NCI-H2081 treated with DMSO at 0.1 percent for 48 hours (cell line): ENCODE measurements at places on chromosomes 1 and 21.

DNA sequence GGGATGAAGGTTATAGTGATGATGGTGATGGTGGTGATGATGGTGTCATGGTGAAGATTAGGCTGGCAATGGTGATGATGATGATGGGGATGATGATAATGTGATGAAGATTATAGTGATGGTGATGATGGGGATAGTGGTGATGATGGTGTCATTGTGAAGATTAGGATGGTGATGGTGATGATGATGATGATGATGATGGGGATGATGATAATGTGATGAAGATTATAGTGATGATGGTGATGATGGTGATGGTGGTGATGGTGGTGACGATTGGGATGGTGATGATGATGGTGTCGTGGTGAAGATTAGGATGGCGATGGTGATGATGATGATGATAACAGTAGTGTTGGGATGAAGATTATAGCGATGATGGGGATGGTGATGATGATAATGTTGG, 285.1 kb upstream of the AJAP1 start:
- no peak for DNase-seq

- no peak for DNase-seq
These were observed 53.2 kb downstream of the SPSB1 start for GRCh38 chr1:9345922-9346321.

DNA sequence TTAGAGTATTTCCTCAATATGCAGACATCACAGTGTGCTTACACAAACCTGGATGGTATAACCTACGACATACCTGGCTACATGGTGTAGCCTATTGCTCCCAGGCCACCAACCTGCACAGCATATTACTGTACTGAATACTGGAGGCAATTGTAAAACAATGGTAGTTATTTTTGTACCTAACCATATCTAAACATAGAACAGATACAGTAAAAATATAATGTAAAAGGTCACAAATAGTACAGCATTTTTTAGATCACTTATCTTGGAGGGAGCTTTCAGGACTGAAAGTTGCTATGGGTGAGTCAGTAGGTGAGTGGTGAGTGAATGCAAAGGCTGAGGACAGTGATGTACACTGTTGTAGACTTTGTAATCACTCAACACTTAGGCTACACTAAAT, 492.3 kb downstream of the MRPL39 start:
- no peak for DNase-seq

- no peak for DNase-seq
These were observed 112.9 kb upstream of the IPO9 start for GRCh38 chr1:201715801-201716741.

DNA sequence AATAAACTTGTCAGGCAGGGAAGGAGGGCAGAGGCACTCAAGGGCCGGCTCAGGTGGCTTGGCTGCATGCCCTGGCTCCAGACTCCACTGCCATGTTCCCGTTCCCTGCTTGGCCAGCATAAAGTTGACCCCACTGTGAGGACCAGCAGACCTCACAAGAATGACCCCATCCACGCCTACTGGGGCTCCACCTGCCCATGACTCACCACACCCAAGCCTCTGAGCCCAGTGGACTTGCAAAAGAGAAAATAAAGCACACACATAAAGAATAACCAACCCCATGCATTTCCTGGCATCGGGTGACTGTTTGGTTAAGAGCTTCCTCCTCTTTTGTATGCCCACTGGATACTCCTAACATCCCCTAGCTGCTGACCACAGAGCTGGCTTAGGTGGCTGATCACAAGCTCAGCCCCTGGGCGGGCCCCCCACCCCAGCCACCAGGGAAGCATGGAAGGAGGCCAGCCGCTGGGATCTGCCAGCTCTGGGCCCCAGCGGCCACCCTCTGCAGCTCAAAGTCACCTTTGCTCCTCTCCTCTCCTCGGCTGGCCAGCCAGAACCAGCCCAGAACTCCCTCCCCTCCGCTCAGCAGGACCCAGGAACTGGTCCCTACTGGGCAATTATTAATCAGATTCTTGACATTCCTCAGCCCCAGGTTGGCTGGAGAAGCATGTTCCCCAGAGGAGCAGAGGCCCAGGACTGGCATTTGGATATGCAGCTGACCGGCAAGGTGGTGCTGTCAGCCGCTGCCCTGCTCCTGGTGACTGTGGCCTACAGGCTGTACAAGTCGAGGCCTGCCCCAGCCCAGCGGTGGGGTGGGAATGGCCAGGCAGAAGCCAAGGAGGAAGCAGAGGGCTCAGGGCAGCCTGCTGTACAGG, at the start of gene KLHDC7A:
KLHDC7A (plus strand) TSS at position 616 of the 875 bp plus-strand sequence; CDS start at position 668, 52 bp downstream.
- no peak for DNase-seq

- DNase-seq, result no peak
These were observed 14.7 kb upstream of the SPRR5 start for GRCh38 chr1:152932170-152932811.

DNA sequence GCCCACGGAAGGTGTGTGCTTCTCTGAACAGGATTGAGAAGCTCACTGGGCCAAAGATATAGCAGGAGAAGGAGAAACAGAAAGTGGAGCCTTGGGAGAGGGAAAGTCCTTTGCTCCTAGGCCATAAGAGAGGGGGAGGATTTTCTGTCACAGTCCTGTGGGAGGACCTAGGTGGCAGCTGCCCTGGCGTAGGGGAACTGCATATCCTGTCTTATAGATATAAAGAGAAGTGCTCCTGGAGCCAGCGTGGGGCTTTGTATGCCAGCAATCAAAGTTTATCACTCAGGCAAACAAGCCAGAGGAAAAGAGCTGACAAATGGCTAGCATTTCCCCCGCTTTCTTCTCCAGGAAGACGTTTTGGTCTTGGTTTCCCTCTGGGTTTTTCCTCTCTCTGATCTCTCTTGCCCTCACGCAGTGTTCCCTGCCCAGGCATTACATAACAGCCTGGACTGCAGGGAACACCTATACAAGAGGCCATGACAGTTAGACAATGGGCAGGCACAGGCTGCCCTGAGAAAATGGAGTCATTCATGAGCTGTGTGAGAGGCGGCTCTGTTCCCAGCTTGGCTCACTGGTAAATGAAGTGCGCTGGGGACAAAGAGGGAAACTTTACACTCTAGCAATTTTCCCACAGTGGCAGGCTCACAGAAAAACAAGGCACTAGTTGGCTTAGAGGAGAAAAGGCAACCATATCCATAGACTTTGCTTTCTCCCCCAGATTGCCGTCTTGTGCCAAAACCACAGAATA, 52.5 kb upstream of the ZNF648 start:
- no peak for DNase-seq

- no peak for DNase-seq
These were observed 22.7 kb downstream of the ZBTB8OS start for GRCh38 chr1:32627596-32628162.

DNA sequence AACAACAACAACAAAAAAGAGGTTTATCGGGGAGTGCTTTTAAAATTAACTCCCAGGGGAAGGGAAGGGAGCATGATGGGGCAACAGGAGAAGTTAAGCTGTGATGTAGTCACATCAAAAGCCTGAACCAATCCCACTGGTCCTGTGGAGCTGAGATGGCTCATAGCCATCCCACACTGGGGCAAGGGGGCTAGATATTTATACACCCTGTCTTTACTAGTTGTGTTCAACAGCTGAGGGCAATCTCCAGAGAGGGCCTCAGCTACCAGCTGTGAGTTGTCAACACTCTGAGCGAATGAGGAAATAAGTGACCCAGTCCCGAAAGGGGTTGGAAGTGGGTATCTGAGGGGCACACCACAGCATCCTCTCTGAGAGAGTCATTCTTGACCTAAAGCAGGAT, 31.0 kb upstream of the CREG1 start:
- DNase-seq, result no peak

DNA sequence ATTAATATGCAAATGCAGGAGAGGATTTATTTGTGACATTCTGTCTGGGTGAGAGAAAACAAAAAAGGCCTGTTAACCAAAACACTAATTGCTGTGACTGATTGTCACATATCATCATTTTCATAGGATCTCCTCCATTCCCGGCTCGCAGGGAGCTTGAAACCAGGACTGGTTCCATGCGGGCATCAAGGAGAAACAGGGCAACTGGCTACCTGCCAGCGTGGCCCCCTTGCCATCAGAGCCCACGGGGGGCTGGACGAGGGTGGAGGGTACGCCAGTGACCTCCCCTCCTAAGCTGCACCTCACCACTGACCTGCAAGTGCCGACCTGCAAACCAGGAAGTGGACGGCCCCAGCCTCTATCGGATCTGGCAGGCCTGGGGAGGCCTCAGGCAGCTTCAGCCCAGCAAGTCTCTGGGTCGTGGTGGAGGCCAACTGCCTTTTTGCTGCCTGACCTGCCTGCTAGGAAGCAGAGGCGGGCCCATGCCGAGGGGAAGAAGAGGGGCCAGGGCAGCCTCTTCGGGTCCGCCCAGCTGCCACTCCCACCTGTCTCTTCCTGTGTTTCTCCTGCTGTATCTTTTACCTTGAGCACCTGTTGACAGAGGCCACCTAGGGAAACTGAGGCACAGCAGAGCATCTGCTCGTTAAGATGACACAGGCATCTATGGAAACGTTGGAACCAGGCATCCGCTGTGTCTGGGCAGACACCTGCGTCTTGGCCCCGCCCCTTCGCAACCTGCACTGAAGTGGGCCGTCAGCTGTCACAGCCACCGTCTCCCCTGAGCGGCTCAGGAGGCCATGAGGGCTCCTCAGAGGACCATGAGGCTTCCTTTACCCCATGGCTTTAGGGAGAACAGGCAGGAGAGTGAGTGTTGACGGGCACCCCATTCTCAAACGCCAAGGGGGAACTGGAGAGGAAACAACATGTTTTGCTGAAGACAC, 74.8 kb downstream of the CASZ1 start:
- no peak for DNase-seq

DNA sequence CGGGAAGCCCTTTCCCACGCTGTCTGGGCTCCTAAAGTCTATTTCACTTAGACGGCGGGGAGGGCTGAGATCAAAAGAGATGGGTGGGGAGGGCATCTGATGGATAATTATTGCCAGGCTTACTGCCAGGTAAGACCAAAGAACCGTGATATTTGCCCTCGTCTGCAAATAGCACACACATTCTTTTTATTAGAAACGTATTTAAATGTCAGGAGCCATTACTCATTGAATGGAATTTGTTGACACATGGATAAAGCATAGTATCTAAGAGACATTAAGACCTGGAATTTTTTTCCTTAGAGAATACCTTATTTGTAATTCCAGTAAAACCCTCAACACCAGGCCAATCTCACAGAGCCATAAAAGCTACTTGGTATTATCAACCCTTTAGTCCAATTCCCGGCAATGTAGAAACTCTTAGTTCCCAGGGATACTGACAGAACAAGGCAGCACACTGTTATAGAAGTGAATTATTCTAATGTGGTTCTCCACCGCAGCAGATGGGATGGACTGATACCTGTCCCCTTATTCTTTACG, 10.6 kb downstream of the URB1 start:
- DNase-seq, result peak; percentile 10

GRCh38 chr21:45258466-45258865, 29.2 kb downstream of the POFUT2 start:
- DNase-seq, result no peak

- no peak for DNase-seq
These were observed 9.2 kb downstream of the C1orf159 start for GRCh38 chr1:1106510-1107221.

DNA sequence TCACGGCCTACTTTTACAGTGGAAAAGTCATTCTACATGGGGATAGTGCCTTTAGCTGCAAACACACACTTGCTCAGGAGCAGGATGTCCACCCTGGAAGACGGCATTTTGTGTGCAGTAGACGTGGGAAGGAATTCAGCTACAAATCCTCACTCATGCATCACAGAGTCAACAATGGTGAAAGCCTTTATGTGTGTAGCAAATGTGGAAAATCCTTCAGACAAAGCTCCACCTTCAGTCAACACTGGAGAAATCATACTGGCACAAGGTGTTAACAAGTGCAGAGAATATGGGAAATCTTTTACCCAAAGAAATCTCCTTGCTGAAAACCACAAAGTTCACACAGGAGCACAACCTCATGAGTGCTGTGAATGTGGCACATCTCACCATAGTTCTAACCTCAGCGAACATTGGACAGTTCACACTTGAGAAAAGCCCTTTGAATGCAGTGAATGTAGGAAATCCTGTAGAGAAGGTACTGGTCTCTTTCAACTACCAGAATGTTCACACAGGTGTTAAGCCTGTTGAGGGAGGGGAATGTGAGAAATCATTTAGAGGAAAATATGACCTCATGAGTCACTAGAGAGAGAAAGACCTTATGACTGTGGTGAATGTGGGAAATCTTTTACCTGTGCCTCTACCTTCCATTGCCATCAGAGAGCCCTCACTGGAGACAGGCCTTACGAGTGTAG, 101.8 kb downstream of the PTGS2 start:
- DNase-seq, result no peak

DNA sequence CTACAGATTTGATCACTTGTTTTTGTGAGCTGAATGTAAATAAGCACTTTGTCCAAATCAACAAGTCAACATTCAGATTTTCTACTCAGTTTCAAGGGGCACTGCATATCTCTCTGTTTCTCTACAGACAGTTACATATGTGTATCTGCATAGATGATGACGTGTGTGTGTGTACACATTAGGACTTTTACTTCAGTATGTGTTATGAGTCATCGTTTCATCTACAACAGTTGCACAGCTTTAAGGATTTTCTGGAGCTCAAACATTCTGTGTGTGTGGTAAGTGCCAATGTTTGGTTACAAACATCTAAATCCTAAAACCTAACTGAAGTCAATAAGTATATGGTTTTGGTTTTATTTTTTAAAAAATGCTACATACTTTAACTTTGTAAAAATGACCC, 494.5 kb upstream of the PBX1 start:
- DNase-seq, result no peak

DNA sequence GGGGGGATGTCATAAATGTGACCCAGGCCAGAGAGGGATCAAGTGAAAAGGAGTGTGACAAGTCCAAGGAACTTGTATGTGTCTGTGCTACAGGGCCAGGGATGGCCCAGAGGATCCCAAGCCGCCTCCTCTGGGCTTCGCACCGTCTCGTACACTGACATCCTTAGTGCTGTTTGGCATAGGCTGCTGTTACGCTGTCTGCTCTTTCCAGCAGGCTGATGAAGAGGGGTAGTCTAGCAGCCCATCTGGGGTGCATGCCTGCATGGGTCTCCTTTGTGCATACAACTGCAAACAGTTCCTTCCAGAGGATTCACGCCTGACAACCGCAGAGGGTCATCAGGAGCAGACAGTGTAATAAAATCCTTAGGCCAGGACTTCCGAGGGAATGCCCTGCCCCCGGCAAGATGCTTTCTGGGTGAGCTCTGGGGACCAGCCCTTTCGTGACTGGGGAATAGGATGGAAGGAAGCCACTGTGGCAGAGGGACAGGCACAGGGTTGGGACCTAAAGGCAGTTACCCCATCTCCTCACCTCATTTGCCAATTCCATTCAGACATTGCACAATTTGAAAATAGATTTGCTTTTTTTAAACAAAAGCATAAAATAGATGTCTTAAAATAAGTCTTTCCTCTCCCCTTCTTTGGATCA, 6.3 kb upstream of the GOLT1A start:
- no peak for DNase-seq
